Suprapubic skin (tissue), 4 donors: ENCODE measurements at places on chromosomes 16 and 17. TPM values are rescaled to one million over a fixed set of nuclear protein-coding genes. Genes with fewer than 3 reads are reported as not detected.

- DNase-seq = peak; percentile 91
These were observed 9.3 kb downstream of the HEXIM2 start for GRCh38 chr17:45170931-45171337.

GRCh38 chr17:9079461-9080103 is 58.3 kb downstream of the NTN1 start:
- DNase-seq = no peak

- no peak for DNase-seq
These were observed 40.1 kb downstream of the STAT3 start for GRCh38 chr17:42348104-42348503.

DNA sequence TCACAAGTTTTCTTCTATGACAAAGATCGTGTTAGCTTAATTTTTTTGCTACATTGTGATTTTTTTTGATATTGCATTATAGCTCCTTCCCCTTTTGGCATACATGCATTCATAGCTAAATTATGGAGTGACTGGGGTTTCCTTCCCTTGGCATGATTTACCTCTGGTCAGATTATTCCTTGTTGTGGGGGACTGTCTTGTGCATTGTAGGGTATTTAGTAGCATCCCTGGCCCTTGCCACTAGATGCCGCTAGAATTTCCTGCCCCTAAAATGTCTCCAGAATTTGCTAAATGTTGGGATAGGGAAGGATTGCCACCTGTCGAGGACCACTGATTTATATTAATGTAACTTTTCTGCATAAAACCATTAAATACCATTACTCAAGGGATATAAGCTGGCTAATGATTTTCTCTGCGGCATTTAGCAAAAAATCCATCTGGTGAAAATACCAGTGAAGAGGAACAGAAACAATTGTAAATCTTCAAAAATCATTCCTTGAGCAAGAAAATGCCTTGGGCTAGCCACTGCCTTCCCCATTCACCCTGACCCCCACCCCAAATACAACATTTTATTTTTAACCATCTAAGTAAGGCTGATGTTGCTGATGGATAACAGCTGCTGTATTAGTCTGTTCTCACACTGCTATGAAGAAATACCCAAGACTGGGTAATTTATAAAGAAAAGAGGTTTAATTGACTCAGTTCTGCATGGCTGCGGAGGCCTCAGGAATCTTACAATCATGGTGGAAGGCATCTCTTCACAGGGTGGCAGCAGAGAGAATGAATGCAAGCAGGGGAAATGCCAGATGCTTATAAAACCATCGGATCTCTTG is 195.2 kb downstream of the MAP2K6 start:
- no peak for DNase-seq

- no peak for DNase-seq
These were observed 7.6 kb downstream of the NOL11 start for GRCh38 chr17:67725373-67725791.

DNA sequence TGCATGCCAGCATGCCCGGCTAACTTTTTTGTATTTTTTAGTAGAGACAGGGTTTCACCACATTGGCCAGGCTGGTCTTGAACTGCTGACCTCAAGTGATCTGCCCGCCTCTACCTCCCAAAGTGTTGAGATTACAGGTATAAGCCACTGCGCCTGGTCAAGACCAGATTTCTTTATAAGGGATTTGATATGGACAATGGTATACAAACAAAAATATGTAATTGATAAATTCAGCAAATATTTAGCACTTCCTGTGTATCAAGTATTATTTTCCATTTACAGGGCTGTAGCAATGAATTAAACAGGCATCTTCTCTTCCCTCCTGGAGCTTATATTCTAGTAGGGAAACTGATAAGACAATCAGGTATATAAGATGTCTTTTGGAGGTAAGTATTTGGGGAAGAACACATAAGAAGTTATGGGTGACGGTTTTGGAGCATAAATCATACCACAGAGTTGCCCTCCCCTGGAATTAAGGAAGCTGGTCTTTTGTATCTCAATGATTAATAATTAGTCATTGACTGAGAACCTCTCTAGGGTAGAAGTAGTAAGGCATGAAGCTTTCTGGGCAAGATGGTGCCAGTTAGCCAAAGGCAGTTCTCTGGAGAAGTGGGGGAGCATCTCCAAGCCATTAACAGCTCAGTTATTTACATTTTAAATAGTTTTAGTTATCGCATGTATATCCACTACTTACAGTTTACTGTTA is 35.8 kb downstream of the TANC2 start:
- DNase-seq = no peak

PPY gene
- total RNA-seq = not detected

ACOX1 gene
- 77.9 TPM for total RNA-seq
